ENCODE measurements at places on chromosomes 5 and 9.

DNA sequence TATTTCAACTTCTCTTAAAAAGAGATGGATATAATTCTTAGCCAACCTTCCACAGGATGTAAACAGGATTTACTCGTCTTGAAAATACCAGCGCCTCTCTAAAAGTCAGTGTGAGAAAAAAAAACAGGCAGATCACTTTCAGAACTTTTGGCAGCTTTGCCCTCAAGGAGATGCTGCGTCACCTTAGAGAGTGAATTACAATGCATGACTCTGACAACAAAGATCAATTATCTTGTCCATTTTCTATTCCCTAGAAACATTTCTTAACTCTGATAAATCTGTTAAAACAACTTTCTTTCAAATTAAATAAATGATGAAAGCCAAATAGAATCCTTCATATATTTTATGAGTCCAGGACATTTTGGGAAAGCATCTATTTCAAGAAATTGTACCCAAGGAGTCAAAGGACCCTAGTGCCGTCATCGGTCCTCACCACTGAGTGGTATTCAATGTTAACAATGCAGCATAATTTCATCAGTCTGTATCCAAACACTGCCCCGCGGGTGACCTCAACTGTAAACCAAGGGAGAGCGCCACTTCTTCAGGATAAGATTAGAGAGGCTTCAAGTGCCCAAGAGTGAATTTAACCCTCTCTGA, 536.0 kb downstream of the PDE4D start:
- no peak for DNase-seq

- no peak for DNase-seq
These were observed 10.0 kb upstream of the SLC2A8 start for GRCh38 chr9:127386981-127387380.

- DNase-seq: no peak
These were observed 237.5 kb downstream of the TRIM32 start for GRCh38 chr9:116924462-116925110.

DNA sequence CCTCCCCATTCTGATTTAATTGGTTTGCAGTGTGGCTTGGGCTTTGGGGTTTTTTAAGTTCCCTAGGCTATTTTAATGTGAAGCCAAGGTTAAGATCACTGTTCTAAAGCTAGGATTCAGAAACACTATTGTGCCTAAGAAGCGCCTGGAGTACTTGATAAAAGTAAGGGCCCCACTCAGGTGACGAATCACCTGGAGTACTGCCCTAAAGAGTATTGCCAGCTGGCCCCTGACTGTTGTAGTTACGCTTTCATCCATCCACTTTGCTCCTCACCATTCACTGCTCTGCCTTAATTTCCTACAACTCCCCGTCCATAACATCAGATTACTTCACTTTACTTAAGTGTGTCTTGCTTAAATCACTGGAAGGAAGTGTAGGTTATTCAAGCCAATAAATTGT, 119.3 kb downstream of the CD180 start:
- no peak for DNase-seq

DNA sequence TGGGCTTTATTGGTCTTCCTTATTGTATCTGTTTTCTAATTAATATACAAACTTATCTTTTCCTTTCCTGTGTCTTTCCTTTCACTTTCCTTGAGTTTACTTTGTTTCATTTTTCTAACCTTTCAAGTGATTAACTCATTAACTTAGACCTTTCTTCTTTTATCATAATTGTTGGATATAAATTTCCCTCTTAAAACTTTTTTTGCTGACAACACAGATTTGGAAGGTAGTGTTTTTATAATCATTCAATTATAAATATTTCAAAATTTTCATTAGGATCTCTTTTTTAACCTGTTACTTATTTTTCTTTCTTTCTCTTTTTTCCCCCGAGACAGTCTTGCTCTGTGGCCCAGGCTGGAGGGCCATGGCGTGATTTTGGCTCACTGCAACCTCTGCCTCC, 6.9 kb upstream of the ZBTB43 start:
- DNase-seq: no peak

DNA sequence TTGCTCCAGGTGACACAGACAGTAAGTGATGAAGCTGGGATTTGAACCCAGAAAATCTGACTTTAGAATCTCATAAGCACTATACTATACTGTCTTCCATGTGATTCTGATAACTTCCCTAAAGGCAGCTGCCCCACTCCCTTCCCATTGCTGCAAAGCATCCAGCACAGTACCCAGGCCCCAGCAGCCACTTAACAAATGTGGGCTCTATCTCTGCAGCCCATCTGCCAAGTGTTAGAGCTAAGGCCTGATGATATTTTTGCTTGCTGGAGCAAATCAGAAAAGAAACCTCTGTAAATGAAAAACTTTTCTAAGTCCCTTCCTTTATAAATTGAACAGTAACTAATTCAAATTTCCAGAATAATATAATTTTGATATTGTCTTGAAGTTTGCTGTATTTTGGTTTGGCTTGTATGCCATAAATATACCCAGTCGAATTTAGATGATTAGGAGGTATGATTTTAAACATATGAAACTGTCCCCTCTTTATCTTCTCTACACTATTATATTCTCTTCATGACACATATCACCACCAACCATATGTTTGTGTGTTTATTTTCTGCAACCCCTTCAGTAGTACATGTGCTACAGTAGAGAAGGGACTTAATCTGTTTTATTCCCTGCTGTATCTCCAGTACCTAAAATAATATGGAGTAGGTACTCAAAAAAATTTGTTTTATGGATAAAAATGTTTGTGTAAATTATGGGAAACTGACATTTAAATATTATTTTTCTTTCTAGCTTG, 63.8 kb downstream of the SMIM15 start:
- DNase-seq: no peak

- DNase-seq: no peak
These were observed 8.4 kb downstream of the OBP2B start for GRCh38 chr9:133200631-133201030.

GRCh38 chr5:123428521-123429220, 5.5 kb upstream of the CEP120 start:
- DNase-seq: no peak

DNA sequence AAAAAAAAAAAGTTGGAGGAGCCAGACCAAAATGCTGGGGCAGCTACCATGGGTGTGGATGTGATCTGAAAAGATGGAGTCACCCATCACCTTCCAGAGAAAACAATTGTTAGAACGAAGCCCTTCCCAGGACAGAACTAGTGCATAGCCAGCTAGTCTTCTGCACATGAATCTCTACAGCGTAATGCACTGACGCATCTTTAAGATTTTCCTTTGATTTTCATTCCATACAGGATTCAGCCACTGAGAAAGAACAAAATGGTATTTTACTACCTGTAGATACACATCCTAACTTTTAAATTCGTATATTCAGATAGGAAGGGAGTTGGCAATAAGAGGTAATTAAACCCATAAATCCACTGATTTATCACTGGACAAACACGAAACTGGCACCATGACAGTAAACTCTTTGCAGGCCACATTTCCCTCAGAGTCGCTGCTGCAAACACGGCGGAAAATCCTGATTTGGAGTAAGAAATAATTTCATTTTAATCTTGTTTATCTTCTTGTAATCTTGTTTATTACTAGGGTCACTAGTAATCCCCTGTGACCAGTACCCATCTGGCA, 206.6 kb downstream of the SPOCK1 start:
- no peak for DNase-seq

DNA sequence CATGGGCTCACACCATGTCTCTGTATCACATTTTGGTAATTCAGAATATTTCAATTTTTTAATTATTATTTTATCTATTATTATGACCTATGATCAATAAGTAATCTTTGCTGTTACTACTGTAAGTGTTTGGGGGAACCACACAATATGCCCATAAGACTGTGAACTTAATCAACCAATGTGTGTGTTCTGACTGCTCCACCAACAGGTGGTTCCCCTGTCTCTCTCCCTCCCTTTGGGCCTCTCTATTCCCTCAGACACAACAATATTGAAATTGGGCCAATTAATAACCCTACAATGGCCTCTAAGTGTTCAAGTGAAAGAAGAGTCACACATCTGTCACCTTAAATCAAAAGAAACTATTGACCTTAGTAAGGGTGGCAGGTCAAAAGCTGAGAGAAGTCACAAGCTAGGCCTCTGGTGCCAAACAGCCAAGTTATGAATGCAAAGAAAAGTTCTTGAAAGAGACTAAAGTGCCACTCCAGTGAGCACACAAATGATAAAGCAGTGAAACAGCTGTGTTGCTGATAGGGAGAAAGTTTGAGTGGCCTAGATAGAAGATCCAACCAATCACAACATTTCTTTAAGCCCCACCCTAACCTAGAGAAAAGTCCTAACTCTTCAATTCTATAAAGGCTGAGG, 88.7 kb downstream of the DEPDC1B start:
- no peak for DNase-seq

GRCh38 chr5:178417391-178417811, 172.8 kb downstream of the COL23A1 start:
- no peak for DNase-seq

DNA sequence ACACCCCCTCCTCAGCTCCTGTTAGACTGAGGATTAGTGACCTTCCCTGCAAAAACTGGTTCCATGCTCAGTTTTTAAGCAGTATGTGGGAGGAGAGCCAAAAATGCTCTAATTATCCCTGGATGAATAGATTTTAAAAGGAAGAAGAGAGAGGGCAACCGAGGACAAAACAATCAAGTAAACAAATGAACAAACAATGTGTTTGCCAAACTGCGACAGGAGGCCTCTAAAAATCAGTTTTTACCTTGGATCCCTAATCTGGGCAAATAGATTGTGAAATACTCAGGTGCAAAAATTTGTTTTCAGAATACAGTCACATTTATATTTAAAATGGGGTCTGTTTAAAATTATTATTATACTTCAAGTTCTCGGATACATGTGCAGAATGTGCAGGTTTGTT, 8.5 kb downstream of the TAL2 start:
- DNase-seq: no peak

DNA sequence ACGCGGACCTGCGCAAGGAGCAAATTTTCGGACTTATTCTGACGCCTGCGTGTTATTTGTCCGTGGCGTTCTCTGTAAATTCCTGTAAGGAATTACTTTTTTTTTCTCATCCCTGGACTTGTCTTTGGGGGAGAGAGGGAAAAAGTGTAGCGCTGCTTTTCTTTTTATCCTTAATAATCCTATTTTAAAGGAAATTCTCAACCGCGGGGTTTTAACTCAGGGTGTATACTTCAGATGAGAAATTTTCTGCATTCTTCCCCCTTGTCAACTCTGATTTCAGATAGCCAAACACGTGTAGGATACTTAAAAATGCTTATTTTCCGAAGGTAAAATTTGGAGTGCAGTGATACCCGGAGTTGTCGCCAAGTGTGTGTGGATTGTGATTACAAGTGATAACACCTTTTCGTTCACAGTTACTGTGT, 853 bp downstream of the DCP2 start:
- DNase-seq: no peak

GRCh38 chr5:89471115-89471514, 588.1 kb upstream of the MEF2C start:
- DNase-seq: no peak

GRCh38 chr9:131487001-131487400, 15.7 kb upstream of the POMT1 start:
- no peak for DNase-seq

GRCh38 chr5:67623078-67623477, 426.5 kb upstream of the CD180 start:
- no peak for DNase-seq

DNA sequence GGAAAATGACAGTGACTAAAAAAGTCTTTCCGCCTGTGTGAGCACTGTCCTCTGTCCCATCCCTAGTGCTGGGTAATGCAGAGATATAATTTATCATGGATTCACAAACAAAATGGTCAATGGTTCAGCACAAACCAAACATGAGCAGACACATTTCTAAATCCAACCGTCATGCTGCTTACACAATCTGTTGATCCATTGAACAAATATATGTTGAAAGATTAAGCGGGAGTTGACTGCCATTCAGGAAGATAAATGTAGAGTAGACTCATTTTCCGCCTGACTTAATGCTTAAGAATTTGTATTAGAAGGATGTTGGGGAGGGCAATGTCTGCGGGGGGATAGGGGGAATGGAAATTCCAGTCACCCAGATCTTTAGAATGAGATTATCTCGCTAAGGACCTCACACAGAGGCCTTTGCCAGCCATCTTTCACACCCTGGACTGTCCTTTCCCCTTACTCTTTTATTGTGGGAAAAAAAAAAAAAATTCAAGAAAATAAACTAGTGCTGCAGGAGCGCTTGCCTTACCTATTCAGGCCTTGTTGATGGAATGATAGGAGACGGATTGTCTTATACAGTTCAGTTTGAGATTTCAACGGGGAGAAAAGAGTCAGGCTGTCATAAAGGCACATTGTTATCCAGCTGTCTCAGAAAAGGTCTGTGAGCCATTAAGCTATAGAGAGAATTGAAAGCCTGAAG, 153.7 kb downstream of the TLE1 start:
- DNase-seq: no peak

- DNase-seq: no peak
These were observed 25.1 kb downstream of the SPACA9 start for GRCh38 chr9:132903574-132904492.

GRCh38 chr5:138491669-138492559, 26.6 kb downstream of the EGR1 start:
- DNase-seq: peak; percentile 71

GRCh38 chr5:138820695-138821094, 54.4 kb downstream of the LRRTM2 start:
- no peak for DNase-seq

DNA sequence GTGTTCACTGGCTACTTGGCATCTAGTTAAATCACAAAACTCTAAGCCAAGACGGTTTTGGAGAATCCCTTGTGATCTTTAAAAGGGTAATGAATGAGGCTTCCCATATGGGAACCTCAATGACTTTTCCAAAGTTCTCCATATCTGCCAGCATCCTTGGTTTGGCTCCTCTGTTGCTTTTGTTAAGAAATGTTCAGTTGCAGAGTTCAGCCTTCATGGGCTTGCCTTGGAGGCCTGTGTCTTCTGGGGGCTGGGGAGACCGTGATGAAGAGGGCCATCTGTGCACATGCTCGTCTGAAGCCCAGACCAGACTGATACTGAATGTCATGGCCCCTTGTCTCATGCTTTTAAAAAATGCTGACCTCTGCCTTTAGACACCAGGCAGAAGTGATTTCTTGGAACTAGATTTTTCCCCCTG, 84.3 kb downstream of the RAI14 start:
- DNase-seq: no peak

- DNase-seq: no peak
These were observed 9.7 kb upstream of the PPIC start for GRCh38 chr5:123046222-123046621.

GRCh38 chr9:88750832-88751360, 215.9 kb downstream of the NXNL2 start:
- no peak for DNase-seq

GRCh38 chr5:128637031-128637430, 99.0 kb upstream of the FBN2 start:
- DNase-seq: no peak

GRCh38 chr5:125798307-125798706, 624.9 kb upstream of the GRAMD2B start:
- no peak for DNase-seq
